ENCODE measurements at places on chromosomes 11 and 22.

GRCh38 chr11:86517557-86517956 is 142.9 kb downstream of the CCDC81 start:
- no peak for DNase-seq

- no peak for DNase-seq
Measured at GRCh38 chr22:29635734-29636357, 32.4 kb downstream of the NF2 start.

DNA sequence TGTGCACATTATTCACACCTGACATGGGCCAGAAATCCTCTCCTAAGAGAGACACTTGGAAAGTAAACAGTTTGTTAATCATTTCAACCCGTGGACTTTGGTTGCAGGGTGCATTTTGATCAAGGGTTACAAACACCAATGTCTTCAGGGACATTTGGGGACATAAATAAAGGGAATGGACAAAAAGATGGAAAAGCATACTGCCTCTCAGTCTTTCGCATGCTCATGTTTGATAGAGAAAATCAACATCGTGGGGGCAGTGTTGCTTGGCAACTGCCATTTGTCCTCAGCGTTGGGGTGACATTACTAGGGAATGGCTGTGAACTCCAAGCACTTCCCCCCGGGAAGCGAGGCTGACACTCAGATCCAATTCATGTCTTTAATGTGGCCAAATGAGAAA is 114.7 kb upstream of the OR4B1 start:
- DNase-seq = no peak

GRCh38 chr11:19430346-19430745 is 189.6 kb upstream of the E2F8 start:
- DNase-seq = no peak

- DNase-seq = no peak
Measured at GRCh38 chr11:128732471-128733277, 38.8 kb downstream of the FLI1 start.

DNA sequence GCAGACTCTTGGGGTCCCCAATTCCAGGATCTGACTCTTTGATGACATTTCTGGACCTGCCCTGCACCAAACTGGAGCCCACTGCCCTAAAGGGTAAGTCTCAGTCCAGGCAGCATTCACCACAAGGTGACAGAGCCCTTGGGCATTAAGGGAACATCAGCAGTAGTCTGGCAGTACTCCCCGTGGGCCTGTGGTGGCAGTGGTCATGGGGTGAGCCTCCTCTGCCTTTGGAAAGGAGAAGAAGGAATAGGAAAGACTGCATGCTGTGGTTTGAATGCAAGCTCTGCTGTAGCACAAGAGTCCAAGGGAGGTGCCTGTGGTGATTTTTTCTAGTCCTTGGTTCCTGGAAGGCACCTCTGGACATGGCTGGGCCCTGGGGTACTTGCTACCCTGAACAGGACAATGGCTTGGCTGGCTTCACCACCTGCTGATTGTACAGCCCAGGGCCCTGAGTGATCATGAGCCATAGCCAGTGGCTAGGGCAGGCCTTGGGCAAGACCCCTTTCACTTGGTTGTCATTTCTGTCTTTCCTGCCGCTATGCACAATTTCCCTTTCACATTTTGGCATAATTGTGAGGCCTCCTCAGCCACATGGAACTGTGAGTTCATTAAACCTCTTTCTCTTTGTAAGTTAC is 160.7 kb upstream of the GRIA4 start:
- no peak for DNase-seq

GRCh38 chr22:26681395-26681821 is 24.0 kb downstream of the MIAT start:
- no peak for DNase-seq

- DNase-seq = no peak
Measured at GRCh38 chr11:131979364-131979763, 608.9 kb downstream of the NTM start.

DNA sequence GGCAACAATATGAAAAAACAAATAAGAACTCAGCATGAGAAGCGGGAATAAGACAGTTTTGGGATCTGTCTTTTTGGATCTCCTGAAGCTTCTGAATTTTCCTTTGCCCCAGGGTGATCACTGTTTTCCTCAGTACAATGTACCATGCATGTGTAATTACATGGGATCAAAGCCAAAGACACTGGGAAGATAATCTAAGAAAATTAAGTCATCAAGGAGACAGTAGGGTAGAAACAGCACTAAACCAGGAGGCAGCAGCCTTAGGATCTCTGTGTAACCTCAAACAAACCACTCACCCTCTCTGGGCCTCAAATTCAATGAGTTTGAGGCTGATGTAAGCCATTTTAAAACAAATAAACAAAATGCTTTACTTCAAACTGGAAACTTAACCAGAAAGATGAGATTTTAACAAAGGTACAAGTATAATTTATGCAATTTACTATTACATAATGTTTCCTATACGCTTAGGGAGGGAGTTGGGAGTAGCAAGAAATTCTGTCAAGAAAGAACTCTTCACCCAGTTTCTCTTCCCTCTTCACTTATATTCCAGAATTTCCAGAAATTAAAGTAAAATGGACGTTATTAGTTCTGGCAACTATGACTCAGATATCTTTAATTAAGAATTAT is 77.0 kb downstream of the RAB30 start:
- no peak for DNase-seq

GRCh38 chr22:31647523-31648320 is 14.3 kb downstream of the PISD start:
- no peak for DNase-seq

- no peak for DNase-seq
Measured at GRCh38 chr11:107675902-107676301, 36.0 kb downstream of the SLN start.

- no peak for DNase-seq
Measured at GRCh38 chr11:128487978-128488377, 99.4 kb downstream of the ETS1 start.

DNA sequence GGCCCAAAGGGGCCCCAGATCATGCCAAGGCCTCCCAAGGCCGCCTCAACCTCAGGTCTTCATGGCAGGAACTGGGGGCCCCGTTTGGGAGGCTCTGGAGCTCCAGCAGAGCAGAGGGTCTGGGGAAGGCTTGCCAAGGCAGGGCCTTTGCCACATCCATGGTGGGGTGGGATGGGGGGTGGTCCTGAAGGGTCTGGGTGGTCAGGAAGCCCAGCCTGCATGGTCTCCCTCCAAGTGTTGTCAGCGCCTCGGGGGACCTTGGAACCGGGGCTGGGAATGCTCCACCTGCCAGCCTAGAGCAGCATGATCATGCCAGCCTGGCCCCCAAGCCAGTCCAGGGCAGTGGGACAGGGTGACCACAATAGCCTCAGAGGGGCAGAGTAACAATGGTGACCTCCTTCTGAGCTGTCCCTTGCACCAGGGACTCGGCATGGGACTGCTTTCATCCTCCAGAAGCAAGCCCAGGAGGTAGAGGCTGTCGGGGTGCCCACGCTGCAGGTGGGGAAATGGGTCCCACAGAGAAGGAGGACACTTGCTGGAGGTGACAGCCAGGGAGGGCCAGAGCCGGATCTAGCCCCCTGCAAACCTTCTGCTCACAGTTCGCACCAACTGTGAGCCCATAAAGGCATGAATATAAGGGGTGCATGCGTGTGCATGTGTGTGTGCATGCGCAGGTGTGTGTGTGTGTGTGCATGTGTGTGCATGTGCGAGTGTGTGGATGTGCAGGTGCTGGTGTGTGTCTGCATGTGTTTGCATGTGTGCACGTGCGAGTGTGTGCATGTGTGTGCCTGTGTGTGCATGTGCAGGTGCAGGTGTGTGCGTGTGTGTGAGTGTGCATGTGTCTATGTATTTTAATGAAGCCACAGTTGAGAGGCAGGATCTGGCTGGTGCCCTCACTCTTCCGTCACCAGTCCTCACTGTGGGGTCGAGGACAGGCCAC is 63.8 kb downstream of the MYEOV start:
- DNase-seq = no peak

GRCh38 chr11:124865902-124866851 is 945 bp downstream of the ROBO3 start:
- no peak for DNase-seq

DNA sequence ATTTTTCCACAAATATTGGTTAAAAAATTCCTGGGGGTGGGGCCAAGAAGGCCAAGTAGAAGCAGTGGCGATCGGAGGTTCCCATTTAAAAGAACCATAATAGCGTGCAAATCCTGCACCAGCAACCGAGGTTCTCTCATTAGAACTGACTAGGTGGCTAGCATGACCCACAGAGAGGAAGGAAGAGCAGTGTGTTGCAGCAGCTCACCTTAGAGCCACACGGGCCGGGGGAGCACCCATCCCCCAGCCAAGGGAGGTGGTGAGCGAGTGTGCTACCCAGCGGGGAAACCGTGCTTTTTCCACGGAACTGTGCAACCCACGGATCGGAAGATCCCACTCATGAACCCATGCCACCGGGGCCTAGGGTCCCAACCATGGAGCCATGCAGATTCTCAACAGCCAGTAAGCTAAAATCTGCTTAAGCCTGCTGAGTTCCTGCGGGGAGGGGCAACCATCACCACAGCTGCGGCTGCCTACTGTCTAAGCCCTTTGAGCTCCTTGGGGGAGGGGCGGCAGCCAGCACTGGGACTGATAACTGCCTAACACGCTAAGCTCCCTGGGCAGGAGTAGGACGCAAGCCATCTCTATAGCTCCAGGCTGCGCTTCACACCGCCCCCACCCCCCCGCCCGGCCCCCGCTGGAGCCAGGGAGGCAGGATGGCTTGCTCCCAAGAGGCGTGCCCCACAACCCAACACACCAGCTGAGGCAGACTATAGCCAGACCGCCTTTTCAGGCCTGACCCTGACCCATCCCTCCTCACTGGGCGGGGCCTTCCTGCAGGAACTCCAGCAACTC is 21.0 kb upstream of the HTATIP2 start:
- DNase-seq = no peak

- DNase-seq = no peak
Measured at GRCh38 chr11:990101-990500, 46.4 kb downstream of the MUC6 start.

- DNase-seq = no peak
Measured at GRCh38 chr22:22720201-22720723, 75.8 kb downstream of the GGTLC2 start.

GRCh38 chr11:12324585-12324984 is 52.8 kb upstream of the PARVA start:
- no peak for DNase-seq

GRCh38 chr11:133955081-133955891 is 1.5 kb downstream of the IGSF9B start:
- DNase-seq = no peak

DNA sequence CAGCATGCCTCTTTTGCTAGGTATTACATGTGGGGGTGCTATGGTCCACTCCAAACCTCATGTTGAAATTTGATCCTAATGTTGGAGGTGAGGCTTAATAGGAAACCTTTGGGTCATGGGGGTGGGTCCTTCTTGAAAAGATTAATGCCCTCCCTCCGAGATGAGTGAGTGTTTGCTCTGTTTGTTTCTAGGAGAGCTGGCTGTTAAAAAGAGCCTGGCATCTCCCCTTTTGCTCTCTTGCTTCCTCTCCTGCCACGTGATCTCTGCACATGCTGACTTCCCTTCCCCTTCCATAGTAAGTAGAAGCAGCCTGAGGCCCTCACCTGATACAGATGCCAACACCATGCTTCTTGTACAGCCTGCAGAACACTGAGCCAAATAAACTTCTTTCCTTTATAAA is 104.5 kb downstream of the FAT3 start:
- no peak for DNase-seq

DNA sequence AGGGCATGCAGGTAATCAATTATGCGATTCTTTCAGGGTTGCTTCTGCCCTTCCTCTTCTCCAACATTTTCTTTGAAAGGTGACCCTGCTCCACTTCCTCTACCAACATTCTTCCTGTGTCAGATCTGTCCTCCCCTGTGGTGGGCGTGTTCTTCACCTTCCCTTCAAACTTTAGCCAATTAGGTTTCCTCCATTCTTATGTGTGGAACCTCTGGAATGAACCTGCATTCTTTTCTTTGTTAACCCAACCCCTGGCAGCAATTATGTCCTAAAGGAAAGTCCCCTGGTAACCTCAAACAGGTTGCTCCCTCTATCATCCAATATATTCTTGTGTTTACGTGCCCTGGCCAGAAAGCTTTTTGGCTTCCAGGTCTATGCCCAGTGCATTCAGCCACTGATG is 22.4 kb downstream of the KIRREL3 start:
- no peak for DNase-seq

DNA sequence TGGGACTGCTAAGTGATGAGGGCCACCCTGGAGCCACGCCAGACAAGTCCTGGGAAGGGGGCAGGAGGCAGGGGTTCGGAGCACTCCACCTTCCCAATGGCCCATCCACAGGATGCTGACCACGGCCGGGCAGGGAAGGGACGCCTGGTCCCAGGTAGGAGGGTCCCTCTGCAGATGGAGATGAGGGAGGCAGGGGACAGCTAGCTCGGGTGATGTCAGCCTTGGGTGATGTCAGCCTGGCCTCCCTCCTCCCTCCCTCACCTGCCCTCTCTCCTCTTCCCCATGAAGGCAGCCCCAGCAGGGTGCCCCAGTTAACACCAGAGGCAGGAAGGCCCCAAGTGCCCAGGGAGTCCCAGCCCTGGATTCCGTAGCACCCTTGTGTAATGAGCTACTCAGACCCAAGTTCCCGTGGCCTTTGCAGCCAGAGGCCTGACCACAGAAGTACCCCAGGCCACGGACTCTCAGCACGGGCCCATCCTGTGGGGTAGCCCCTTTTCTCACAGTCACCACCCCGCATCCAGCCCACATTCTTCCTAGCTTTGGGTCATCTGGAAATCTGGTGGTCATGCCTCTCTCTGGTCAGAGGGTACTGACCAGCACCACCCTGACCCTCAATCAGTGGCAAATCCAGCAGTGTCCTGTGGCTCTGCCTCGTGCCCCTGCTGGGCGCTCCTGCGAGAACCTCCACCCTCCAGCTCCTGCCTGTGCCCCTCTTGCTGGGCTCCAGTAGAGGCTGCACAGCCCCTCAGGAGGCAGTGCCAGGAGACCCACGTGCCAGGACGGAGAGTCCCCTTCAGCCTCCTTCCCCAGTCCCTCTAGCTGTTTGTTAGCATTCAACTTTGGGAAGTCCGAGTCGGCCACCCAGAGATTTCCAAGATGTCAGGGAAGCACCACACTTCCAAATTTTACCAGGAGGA is 47.4 kb downstream of the SHANK2 start:
- no peak for DNase-seq

DNA sequence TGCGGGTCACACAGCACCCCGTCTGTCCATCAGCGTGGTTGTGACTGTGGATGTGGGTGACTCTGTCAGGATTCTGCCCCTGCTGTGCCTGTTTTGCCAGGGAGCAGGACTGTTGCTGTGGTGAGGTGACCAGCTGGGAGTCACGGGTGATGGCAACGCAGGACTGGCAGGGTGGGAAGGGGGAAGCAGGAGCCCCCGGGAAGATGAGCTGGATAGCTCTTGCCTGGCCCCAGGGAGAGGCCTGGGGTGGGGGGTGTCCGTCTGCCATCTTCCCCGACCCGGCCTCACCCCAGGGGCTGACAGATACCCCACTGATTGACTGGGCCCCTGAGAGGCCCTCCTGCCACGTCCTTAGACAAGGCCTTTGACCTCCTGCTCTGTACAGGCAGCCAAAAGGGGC is 34.3 kb upstream of the TSPAN18 start:
- no peak for DNase-seq

DNA sequence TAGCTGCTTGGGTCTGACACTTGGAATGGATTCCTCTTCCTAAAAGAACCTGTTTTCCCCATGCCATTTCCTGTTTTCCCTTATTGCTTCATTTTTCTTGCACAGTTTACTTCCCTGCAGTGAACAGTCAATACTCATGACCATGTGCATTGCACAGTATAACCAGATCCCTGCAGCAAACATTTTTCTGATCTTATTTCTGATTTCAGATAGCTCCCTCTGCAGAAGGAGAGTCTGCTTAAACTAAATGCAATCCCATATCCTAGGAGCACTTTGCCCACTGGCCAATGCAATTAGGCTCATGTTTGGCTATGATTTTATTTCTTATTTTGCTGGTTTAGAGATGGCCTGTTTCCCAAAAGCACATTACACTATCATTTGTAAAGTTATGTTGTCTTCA is 96.7 kb upstream of the CD44 start:
- no peak for DNase-seq
